Stimulated activated CD4-positive, alpha-beta T cell treated with anti-CD3 and anti-CD28 coated beads, Interleukin-15, amount 100 ng/mL, for 1 hour (primary cell): ENCODE measurements at places on chromosomes 5 and 9.
A peak's percentile ranks its signal among the peaks of the same experiment; 100 is the strongest.

- no peak for DNase-seq
Observed at GRCh38 chr5:94103514-94104245, 362.3 kb upstream of the POU5F2 start.

DNA sequence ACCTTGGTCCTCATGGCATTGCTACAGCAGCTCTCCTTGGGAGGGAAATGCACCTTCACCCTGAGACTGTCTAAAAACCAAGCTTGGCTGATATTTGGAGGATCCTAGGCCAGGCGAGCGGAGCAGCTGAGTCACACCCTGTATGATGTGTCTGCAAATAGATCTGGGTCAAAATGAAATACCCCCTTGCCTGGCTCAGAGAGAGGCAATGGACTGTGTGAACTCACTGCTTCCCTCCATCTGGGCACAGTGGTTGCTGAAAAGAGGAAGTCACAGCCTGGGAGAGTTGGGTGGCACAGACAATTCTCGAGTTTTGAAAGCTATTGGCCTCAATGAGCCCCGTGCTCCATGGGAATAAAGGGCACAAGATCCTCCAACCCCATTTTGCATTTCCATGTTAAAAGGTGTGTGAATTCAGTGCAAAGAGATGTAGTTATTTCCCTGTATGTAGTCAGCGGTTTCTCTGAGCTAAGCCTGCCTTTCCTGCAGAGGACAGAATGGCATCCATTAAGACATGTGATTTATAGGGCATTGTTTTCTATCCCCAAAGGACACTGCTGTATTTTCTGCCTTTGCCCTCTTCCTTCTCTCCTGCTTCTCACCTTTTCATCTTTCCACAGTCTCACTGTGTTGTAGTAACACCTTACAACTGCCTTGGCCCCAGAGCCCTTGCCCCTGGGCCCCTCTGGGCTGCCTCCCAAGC, 177.2 kb downstream of the GADD45G start:
- no peak for DNase-seq

DNA sequence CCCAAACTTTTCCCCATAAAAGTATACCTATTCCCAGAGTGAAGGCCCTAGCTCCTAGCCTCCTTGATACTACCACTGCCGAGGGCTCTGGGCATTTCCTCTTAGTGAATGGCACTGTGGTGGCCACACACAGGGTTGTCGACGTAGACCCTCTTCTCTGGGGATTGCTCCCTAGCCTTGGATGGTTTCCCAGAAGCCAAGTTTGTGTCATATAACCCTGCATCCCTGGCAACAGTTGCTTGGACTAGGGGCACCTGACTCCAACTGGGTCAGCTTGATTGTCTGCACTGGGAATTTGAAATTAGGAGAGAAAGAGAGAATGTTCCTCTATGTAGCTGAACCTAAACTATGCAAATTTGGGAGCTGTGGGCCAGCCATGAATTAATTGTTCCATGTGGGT, 32.3 kb upstream of the KIF2A start:
- no peak for DNase-seq

GRCh38 chr5:110414360-110414759, 312.1 kb downstream of the TMEM232 start:
- no peak for DNase-seq

DNA sequence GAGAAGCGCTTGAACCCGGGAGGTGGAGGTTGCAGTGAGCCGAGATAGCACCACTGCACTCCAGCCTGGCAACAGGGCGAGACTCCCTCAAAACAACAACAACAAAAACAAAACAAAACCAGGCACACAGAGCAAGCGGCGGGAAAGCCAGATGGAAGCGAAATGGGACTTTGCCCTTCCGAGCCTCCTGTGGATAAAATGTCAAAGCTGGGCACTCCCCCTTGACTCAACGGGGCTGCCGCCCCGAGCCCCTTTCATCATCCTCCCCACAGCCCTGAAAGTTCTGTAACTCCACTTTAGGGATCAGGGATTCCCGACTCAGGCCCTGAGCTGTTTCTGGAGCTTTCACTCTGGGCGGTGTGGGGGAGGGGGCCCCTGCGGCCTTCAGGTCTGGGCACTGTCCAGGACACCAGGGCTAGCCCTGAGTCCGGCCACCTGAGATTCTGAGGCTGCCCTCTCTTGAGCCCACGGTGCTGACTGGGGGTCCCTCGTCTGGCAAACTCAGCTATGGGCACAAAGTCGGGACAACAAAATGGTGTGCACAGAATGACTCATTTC, 30.6 kb upstream of the OBP2B start:
- DNase-seq, result no peak

DNA sequence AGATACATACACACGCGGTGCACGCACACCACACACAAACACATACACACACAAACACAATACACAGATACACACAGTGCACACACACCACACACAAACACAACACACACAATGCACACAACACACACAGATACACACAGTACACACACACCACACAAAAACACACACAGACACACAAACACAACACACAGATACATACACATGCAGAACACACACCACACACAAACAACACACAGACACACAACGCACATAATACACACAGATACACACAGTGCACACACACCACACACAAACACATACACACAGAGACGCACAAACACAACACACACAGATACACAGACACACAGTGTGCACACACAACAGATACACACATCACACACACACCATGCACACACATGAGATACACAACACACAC, 5.9 kb upstream of the CCDC187 start:
- DNase-seq, result no peak

- DNase-seq, result no peak
Observed at GRCh38 chr5:173866243-173866857, 21.8 kb upstream of the CPEB4 start.

GRCh38 chr5:97998941-97999340, 774.5 kb upstream of the RGMB start:
- no peak for DNase-seq

- no peak for DNase-seq
Observed at GRCh38 chr5:32538031-32538547, 47.3 kb upstream of the SUB1 start.

GRCh38 chr5:142720641-142721271, 34.9 kb upstream of the FGF1 start:
- DNase-seq, result no peak

DNA sequence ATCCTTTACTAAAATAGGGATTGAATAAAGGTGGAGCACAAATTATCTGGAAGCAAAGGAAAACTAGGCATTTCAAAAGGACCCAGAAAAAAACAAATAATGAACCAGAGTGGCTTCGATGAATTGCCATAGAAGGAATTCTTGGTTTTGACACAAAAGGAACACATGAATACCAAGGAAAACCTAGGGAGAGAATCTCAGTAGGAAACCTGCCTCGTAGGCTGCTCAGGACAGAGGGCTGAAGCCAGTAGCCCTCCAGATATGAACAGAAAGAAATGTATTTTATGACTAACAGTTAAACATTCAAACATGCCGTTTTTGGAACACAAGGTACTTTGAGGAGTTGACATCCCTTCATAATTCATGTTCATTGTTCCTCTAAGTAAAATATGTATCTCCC, 245.5 kb downstream of the SLF1 start:
- DNase-seq, result no peak

DNA sequence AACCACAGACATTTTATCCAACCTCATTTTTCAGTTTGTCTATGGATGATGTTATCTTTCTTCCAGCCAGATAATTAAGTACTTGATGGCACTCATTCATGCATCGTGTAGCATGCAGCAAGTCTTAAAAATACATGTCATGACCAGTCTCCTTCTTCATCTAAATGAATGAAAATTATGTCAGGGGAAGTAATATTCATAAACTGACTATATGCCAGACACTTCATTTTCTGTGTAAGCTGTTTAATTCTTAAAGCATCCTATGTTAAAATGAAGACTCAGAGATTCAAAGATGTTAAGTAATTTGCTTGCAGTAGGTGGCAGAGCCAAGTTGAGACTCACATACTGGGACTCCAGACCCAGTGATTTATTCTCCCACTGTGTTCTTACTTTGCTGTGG, 181.7 kb upstream of the CD180 start:
- no peak for DNase-seq

GRCh38 chr9:75636427-75637045, 253.9 kb upstream of the PCSK5 start:
- no peak for DNase-seq

- DNase-seq, result no peak
Observed at GRCh38 chr5:159409801-159410200, 79.5 kb upstream of the IL12B start.

DNA sequence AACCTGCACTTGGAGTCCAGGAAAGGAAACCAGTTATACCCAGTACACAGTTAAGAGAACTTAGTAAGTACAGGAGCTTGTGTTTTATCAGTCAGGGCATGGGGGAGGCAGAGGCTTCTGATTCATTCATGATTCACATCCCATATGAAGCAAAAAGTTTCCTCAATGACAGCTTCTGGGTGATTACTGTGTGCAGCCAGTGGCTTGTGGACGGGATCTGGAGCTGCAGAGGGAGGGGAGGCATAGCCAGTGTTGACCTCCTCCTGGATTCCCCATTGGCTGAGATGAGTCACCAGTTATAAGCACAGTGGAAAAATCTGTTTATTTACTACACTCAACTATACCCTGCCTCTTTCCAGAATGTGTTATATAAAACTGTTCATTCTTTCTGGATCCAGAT, 17.7 kb downstream of the IL31RA start:
- no peak for DNase-seq

GRCh38 chr5:54049144-54049543, 261.2 kb downstream of the ARL15 start:
- DNase-seq, result no peak

DNA sequence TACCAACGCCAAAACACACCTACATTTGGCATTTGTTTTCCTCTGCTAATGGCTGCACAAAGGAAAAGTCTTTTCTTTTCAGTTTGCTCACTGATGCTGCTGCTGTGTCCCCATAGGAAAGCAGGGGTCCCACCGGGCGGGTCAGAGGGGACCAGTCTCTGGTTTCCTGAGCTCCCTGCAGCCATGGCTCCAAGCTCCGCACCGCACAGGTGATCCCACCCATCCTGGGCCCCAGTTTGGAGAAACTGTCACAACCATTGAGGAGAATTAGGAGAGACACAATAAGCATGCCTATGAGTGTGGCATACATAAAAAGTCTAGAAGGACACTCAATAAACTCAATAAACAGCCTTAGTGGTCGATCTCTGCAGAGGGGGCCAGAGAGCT, 19.9 kb downstream of the MED10 start:
- DNase-seq, result no peak

GRCh38 chr5:115487756-115488155, 56.8 kb downstream of the FEM1C start:
- DNase-seq, result no peak

DNA sequence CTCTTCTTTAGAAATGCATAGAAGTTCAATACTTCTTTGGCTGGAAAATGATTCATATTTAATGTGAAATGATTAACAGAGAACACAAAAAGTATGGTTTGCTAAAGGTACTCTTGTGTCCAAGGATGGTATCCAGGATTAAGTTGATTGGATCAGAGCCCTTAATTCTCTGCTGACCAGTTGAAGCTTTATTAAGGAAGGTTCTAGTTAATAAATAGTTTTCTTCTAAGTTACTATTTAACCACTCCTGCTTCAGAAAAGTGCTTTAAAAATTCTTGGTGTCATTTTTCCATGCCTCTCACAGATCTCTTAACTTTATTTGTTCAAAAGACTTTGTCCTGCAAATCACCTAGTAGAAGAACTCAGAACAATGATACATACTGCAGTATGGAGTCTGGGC, 134.3 kb downstream of the MEF2C start:
- no peak for DNase-seq

DNA sequence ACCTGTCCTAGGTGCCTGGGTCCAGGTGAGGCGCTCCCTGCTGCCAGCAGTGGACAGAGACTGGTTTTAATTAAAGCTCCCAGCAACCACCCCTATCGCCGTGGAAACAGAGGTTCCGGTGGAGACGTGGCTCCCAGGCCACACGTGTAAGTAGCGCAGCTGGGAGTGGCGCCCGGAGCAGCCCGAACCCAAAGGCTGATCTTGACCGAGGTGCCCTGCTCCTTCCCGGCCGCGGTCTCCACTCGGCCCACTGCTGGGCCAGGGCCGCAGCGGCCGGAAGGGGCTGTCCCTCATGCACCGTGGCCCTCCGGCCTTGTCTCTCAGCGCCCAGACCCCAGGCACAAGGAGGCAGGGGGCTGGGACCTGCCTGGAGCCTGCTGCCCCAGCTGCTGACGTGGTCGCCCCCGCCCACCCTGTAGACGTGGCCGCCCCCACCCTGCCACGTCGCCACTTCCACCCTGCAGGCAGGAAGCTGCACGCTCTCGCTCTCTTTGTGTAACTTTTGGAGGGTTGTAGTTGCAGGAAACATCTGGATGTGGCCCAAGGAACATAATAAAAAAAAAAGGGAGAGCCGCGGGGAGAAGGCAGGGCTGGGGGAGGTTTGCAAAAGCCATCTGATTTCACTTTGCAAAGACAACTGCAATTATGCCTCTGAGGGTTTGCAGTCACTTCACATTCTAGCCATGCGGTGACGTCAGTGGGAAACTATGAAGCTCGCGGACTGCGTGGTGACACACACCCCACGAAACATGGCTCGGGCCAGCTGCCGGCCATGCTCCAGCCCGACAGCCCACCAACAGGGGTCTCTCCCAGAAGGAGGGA, 129.9 kb downstream of the RXRA start:
- peak; percentile 29 for DNase-seq

GRCh38 chr9:137672907-137673791, 54.3 kb downstream of the EHMT1 start:
- DNase-seq, result no peak

DNA sequence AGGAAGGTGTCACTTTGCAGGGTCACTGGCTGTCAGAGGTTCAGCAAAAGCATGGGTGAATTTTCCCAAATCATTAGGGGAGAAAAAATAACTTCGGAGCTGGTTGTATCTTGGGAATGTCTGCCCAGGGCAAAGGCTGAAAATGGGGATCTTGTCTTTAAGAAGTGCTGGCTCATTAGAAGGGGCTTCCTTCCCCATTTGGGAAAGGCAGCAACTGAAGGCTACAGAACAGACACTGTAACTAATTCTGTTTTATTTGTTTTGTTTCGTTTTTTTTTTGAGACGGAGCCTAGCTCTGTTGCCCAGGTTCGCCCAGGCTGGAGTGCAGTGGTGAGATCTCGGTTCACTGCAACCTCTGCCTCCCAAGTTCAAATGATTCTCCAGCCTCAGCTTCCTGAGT, 70.3 kb upstream of the PCA3 start:
- DNase-seq, result no peak

DNA sequence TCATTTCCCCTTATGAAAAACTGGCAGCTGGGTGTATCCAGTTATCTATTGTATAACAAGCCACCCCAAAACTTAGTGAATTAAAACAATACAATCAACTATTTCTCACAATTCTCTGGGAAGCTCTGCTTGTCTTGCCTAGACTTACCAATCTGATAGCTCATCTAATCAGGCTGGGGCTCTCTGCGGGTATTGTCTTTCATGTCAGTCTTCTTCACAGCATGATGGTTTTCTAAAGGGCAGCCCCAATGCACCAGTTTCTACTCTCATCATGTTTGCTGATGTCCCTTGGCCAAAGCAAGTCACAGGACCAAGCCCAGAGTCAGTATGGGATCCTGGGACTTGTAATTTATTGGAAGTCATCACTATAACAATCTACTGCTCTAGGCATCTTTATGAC, 433.5 kb downstream of the KIAA0825 start:
- no peak for DNase-seq
